ENCODE measurements at places on chromosomes 6 and 20.

- DNase-seq = no peak
These were observed 446.3 kb downstream of the PREX1 start for GRCh38 chr20:48381353-48382120.

GRCh38 chr6:28802417-28803336 lies 121.1 kb downstream of the TRIM27 start:
- DNase-seq = no peak

DNA sequence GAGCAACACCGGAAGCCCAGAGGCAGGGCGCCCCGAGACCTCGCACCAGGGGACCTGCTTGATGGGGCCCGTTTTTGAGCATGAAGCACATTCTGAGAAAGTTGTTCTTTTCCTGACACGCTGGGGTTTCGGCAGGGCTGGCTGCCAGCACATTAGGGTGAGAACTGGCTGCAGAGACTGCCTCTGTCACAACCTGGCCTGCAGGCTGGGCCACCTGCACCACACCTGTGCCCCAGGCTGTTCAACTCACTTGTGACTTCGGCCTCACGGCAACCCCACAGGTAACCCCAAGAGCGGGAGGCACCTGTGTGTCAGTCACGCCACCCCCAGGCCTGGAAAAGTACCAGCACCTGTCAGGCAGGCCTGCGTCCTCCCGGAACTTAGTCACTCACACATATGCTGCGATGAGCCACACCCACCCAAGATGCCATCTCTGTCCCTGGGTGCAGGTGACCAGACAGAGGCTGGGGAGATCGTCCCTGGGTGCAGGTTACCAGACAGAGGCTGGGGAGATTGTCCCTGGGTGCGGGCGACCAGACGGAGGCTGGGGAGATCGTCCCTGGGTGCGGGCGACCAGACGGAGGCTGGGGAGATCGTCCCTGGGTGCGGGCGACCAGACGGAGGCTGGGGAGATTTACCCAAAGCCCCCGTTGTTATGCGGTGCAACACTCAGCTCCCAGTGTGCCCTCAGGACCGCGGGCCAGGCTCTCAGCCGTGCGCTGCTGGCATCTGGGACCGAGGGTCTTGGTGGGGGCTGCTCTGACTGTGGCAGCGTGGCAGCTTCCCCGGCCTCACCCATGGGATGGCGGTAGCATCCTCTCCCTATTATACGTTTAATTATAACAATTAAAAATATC lies 82.5 kb upstream of the BHLHE23 start:
- DNase-seq = no peak

DNA sequence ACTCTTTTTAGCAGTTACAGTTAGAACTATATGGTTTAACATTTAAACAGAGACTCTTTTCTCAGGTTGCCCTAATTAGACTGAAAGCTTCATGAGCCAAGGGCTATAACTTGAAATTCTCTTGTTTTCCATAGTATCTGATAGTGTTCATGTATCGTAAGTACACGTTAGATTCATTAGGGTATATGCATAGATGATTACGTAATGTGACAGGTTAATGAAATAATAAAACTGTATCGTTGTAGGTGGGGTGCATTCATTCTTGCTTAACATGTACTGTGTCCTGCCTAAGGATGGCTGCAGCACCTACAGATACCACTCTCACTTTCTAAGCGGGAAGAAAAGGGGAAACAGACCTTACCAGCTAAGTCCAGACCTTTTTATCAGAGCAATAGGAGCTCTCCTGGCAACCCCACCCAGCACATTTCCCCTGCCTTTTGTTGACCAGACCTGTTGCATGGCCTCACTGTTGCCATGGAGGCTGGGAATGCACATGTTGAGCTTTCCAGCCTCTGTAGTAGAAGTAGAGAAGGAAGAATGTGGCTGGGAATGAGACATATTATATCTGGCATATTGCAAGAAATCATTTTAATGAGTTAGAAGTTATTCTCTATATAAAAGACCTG lies 83.0 kb downstream of the MAP3K4 start:
- DNase-seq = no peak

DNA sequence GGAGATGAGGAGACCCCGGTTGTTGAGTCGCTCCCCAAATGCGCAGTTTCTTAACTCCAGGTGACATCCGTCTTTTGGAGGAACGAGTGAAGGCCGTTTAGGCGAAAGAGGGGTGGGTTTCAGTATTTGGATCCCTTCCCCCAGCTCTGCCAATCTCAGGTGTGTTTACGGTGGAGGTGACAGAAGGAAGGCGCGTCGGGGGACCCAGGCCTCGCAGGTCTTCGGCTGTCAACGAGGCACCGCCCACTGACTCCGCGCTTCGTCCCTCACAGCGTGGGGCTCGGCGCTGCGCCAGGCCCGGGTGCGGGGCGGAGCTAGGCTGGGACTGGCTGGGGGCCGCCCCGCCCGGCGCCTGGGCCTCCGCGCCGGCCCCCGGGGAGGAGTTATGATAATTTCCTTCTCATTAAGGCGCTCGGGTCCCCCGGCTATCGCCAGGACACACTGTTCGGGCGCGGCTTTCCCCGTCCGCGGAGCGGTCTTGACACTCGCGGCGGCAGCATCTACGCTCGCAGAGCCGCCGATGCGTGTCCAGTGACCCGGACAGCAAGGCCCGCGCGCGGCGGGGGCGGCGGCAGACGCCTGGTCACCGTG lies at the start of gene TFAP2C:
Gene TFAP2C (plus strand): TSS at position 434 of the 591 bp plus-strand sequence. CDS start 239 bp downstream, outside the sequence.
- peak; percentile 46 for DNase-seq

DNA sequence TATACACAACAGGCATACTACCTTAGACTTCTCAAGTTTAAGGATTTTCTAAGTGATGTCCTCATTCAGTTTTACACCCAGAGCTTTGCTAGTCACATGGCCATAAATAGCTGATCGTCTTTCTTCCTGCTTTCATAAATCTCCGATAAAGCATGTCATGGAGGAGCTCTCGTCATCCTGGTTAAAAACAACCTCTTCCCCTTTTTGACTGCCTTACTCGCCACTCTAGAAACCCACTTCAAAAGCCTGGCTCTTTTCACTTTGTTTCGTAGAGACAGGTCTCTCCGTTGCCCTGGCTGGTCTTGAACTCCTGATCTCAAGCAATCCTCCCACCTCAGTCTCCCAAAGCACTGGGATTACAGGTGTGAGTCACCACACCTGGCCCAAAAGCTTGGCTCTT lies 67.0 kb upstream of the SMIM29 start:
- DNase-seq = no peak

- DNase-seq = no peak
These were observed 10.0 kb upstream of the PACSIN1 start for GRCh38 chr6:34455831-34456230.

- DNase-seq = no peak
These were observed 560.4 kb upstream of the SYNCRIP start for GRCh38 chr6:86203044-86203443.

DNA sequence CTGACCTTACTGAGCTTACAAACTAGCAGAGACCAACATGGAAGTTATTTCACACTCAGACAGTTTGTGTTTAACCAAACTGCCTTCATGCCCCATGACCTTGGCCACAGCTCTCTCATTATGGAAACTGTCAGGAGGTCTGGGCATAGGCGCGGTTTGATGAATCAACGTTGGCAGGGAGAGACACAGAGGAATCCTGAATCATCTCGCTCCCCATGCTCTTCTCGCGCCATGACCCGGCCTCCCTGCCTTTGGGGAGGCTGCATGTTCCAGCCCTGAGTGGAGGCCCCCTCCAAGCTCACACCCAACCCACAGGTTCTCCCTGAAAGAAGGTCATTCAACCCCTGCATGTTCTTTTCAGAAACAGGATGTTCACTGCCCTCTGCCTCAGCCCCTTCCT lies 15.9 kb upstream of the GDAP1L1 start:
- DNase-seq = no peak

- no peak for DNase-seq
These were observed 93.8 kb upstream of the RNF217 start for GRCh38 chr6:124868481-124868880.

GRCh38 chr6:155040901-155041650 lies 46.0 kb downstream of the TIAM2 start:
- DNase-seq = no peak

DNA sequence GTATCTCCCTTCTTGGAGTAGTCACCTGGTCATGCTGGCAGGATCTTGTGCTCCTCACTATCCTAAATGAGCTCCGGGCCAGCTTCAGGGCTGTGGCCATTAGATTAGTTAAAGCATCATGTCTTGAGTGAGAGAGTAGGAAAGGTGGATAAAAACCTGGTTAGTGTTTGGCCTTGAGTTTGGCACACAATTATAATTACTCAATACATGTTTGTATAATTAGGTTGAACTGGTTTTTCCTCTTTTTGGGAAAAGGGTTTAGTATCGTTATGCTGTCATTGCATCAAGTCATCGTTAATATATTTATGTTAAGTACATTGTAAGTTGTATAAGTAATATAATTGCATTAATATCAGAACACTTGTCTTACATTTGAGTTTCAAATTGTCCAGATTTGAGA lies 126.3 kb downstream of the CDKAL1 start:
- no peak for DNase-seq

DNA sequence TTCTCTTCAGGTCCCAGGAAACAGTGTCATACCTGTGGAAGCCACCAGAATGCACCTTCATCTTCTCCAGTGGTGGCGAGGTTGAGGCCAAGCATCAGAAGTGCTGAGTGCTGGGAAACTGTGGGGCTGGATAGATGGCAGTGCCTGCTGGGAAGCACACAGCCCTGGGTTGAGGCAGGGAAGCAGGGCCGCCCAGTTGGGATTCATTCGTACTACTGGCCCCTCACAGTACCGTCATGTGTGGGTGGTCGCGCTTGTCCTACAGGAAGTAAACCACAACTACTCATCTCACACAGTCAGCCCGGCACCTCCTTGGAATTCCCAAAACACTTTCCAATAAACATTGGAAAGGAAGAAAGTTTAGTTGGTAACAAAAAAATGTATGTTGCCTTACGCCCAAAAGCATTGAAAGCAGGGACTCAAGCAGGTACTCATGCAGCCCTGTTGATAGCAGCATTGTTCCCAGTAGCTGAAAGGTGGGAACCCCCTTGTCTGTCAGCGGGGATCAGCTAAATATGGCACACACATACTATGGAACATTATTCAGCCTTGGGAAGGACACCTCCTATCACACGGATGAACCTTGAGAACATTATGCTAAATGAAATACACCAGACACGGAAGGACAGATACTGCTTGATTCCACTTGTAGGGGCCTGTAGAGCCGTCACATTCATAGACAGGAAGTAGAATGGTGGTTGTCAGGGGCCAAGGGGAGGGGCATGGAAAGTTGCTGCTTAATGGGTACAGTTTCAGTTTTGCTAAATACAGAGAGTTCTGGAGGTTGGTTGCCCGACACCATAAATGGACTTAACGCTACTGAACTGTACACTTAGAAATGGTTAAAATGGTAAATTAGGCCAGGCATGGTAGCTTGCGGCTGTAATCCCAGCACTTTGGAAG lies 162.7 kb downstream of the MTHFD1L start:
- DNase-seq = no peak

DNA sequence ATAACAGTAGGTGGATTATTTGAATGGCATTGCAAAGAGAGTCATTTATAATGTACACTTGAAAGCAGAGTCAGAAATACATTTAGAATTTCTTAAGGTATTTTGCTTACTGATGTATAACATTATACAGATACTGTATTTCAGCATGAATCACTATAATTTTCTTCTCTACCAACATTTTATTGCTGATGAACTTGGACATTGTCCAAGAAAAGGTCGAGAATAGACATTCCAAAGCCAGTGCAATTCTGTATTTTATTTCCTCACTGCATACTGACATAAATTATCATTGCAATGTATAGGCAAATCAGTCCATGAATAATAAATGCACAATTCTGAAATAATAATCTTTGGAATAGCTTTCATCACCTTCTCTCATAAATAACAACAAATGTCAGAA lies 1420.0 kb upstream of the EYS start:
- peak; percentile 17 for DNase-seq

DNA sequence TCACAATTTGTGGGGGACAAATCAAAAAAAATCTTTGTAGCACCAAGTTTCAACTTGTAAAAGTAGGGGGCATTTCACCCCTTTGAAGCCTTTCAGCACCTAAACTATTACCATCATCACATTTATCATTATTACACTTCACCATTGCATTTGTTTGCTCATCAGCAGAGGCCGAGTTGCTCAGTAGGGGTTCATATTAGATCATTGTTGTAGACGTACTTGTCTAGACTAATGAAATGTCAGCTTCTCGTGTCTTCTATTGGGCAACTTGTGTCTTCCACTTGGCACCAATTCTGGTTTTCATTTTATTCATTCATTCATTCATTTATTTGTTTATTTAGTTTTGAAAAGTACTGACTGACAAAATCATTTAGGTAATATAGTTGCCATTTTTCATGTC lies 338.3 kb upstream of the KCNQ5 start:
- no peak for DNase-seq

DNA sequence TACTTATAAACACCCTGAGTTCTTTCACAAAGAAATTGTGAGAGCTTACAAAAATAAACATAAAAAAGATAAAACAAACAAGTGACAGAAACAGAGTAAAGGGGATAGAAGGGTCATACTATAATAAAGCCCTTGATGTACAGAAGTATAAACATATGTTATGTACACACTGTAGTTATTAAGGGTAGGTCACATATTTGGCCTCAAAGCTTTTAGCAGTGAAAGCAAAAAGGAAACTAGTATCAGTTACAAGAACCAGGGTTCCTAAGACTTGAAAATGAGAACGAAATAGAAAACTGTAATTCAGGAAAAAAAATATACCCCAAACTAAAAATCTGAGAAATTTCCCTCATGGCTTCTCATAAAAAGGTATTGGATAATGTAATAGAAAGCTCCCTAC lies 380.6 kb downstream of the HDGFL1 start:
- DNase-seq = no peak

GRCh38 chr6:159533568-159533967 lies 159.5 kb downstream of the SOD2 start:
- DNase-seq = peak; percentile 73

DNA sequence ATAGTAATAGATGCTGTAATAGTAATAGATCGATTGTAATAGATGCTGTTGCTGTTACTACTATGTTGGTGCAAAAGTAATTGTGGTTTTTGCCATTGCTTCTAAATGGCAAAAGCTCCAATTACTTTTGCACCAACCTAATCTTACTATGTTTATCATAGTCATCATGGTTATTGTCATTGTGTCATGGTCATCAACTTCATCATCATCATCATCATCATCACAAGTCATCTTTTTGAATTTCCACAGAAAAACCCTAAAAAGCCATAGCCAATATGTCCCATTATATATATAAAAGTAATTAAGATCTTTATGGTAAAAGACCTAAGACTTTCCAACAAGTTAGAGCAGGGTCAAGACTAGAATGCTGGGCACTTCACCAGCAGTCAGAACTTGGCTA lies 435.1 kb upstream of the MARCKS start:
- no peak for DNase-seq

Measured in fibroblast of skin of left quadriceps (primary cell).